ENCODE measurements at places on chromosomes 2 and 18. TPM values are rescaled to one million over a fixed set of nuclear protein-coding genes. Genes with fewer than 3 reads are reported as not detected.

DNA sequence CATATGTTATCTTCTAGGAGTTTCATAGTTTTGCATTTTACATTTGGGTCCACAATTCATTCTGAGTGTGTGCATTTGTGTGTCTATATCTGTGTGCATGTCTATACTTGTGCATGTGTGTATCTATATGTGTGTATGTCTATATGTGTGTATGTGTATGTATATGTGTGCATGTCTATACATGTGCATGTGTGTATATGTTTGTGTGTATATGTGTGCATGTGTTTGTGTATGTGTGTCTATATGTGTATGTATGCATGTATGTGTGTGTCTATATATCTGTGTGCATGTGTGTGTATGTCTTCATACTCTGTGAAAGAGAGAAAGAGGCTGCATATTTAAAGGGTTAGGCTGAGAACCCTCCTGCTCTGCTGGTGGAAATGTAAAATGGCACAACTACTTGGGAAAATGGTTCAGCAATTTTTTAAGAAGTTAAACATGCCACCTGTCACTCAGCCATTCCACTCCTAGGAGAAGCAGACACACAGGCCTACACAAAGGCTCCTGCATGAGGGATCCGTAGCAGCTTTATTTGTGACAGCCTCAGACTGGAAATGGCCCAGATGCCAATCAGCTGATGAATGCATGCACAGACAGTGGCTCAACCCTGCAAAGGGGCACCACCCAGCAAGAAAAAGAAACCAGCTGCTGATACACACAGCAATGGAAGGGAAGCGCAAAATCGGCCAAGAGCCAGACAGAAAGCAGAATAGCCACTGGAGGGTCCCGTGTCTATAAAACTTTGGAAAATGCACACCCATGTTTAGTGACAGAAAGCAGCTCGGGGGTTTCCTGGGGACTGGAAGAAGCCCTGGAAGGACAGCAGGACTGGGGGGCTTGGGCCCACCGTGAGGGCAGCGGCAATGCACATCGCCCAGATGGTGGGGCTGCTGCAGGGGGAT lies 146.8 kb downstream of the SEPTIN10 start:
- DNase-seq: no peak

- no peak for DNase-seq
These were observed 265.6 kb downstream of the TMX3 start for GRCh38 chr18:68449292-68449691.

The PRKAG3 gene
- not detected for total RNA-seq

The RGPD6 gene
- total RNA-seq: 40.4 TPM

DNA sequence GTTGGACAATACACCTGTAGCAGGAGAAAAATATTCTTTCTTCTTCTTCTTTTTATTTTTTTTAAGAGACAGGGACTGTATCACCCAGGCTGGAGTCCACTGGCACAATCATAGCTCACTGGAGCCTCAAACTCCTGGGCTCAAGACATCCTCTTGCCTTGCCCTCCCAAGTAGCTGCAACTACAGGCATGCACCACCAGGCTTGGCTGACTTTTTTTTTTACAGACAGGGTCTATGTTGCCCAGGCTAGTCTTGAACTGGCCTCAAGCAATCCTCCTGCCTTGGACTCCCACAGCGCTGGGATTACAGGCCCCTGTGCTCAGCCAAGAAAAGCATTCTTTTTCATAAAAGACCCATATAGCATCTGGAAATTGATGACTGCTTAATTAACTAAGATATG lies 17.1 kb upstream of the ARHGAP28 start:
- no peak for DNase-seq

DNA sequence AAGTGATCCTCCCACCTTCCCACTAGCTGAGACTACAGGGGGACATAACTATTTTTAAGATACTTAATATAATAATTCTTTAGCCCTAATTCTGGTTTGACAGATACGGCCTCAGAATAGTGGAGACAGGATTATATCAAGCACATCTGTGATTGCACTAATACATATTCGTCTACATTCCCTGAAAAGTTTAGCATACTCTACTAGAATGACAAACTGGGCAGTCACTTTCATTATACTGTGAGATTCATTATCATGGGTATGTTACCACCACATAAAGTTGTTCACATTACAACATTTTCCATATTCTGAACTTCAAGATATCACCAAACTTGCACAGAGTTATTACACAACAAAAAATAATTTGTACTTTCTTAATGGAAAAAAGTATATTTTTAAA lies 11.0 kb downstream of the FAM210A start:
- no peak for DNase-seq

DNA sequence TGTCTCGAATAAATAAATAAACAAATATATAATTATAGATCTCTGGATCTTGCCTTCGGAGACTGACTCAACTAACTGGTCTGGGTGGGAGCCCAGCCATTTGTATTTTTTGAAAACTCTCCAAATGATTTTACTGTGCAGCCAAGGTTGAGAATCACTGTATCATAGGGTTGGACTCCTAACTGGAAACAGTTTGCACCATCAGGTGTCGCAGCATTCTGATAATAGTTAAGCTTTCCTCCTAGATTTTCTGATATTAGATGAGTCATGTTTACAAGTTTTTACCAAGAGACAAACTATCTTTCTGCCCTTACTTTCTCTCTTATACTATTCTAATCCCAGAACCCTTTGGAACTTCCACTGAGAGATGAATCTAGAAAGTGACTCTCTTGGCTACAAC lies 16.8 kb downstream of the IL37 start:
- DNase-seq: no peak

- DNase-seq: peak; percentile 4
These were observed 751 bp upstream of the NMI start for GRCh38 chr2:151289972-151290866.

The MOCOS gene
- total RNA-seq: not detected

DNA sequence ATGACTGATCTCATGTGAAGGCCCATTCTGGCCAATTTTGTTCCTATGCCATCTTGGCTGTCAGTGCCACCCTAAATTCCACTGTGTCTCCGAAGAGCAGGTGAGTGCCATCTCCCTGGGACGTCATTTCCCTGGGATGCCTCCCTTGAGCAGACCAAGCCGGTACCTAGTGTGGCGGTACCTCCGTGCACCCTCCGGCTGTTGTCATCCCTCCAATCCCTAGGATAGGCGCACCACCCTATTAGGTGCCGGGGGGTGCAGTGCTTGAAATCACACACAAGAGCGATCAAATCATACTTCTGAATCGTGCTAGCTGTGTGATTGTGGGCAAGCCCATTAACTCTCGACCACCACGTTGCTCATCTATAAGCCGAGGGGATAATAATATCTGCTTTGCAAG lies 81.8 kb upstream of the GLI2 start:
- DNase-seq: no peak

DNA sequence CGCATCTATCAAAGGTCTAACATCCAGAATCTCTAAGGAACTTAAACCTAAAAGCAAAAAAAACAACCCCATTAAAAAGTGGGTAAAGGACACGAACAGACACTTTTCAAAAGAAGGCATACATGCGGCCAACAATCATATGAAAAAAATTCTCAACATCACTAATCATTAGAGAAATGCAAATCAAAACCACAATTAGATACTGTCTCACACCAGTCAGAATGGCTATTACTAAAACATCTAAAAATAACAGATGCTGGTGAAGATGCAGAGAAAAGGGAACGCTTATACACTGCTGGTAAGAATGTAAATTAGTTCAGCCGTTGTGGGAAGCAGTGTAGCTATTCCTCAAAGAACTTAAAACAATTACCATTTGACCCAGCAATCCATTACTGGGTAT lies 38.0 kb downstream of the PPP3R1 start:
- no peak for DNase-seq

DNA sequence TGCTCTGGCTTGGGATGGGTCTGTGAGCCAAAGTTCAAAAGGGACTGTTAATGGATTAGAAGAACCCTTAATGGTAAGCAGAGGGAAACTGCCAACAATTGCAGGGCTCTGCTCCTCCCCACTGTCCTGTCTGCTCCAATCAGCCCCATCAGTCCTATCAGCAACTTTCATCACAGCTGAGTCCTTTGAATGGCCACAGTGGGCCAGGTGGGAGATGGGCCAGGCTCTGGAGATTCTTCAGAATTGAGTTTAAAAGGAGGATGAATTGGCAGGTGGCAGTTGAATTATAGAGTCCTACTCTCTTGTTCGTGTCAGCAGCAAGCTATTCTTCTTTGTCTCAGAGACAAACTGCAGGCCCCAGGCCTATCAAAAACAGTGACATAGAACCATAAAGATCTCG lies 573.9 kb downstream of the EPHA4 start:
- DNase-seq: no peak

- no peak for DNase-seq
These were observed 54.7 kb upstream of the TCF7L1 start for GRCh38 chr2:85078536-85078935.

DNA sequence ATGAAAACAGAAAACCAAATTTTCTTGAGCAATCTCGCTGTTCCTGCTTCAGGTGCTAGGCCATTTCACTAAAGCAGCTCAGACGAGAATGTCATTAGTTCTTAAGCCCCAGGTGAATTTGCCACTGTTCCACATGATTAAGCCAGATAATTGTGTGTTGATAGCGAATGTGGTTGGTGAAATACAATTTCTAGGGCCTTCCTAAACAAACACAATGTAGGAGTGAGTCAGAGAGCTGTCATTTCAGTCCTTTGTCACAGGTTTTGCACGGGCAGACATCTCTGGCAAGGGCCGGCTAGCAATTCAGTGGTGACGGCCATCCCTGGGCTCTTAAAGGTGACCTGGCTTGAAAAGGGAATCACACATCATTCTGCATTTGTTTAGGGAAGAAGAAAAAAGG lies 170.7 kb downstream of the TMEM182 start:
- DNase-seq: no peak

The CDCA7 gene
- 2.9 TPM for total RNA-seq

- no peak for DNase-seq
These were observed 56.1 kb upstream of the CDCA7 start for GRCh38 chr2:173298536-173299097.

GRCh38 chr2:167890739-167891138 lies 356.7 kb downstream of the STK39 start:
- DNase-seq: no peak

DNA sequence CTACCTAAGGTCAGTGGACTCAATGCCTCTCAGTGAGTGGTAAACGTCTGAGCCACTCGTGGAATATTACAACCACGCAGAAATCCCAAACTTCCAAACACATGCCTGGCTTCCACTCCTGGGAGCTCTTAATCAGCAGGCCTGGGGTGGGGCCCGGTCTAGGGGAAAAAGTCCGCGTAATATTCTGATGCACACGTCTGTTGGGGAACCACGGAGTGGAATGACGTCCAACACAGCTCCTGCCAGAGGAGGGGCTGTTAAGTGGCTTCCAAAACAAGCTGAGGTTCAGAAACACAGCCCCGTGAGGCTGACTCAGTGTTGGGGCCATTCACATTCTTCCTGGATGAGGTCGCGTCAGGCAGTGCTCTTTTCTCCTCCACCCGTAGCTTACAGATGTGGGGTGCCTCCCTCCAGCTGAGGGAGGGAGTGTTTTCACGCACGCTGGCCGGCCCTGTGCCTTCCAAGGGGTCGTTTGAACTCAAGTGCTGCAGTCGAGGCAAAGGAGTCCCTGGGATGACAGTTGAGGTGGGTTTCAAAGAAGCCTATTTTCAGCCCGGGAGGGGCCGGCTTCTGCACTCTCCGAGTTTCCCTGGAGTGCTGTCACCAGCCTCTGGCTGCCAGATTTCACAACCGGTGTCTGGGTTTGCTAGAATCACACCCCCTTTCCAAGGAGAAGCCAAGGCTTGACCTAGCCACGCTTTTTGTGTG lies 73.1 kb downstream of the ACKR3 start:
- DNase-seq: no peak

DNA sequence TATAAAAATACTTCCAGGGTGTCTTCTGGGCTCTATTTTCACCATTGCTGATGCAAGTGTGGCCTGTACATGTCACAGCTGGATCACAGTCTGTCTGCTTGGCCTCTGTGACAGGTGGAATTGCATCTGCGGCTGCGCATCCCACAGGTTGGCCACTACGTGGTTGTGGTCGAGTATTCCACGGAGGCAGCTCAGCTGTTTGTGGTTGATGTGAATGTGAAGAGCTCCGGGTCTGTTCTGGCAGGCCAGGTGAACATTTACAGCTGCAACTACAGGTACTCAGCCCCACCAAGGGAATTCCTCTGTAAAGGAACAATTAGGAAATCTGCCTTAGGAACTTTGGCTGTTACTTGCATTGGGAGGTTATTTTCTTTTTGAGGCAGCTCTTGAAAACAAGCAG lies 144.5 kb downstream of the LAMA3 start:
- no peak for DNase-seq

- no peak for DNase-seq
These were observed 97.6 kb downstream of the MYCN start for GRCh38 chr2:16037808-16038457.

The LRRTM4 gene
- total RNA-seq: not detected

DNA sequence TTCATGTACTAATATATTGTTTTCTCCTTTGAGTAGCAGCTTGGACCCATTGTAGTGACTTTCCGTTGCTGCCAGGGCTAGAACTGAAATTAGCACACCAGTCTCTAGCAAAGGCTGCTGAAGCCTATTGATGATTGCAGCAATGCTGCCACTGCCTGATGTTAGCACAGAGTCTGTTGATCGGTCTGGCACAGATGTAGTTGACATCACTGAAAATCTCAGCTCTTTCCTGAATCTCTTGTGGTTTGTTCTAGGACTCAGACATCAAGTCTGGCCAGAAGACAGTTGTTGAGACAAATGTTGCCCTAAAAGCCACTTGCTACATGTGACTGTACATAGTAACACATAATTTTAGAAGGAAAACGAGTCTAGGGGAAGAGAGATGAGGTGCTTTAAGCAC lies 47.2 kb downstream of the VAPA start:
- DNase-seq: no peak

DNA sequence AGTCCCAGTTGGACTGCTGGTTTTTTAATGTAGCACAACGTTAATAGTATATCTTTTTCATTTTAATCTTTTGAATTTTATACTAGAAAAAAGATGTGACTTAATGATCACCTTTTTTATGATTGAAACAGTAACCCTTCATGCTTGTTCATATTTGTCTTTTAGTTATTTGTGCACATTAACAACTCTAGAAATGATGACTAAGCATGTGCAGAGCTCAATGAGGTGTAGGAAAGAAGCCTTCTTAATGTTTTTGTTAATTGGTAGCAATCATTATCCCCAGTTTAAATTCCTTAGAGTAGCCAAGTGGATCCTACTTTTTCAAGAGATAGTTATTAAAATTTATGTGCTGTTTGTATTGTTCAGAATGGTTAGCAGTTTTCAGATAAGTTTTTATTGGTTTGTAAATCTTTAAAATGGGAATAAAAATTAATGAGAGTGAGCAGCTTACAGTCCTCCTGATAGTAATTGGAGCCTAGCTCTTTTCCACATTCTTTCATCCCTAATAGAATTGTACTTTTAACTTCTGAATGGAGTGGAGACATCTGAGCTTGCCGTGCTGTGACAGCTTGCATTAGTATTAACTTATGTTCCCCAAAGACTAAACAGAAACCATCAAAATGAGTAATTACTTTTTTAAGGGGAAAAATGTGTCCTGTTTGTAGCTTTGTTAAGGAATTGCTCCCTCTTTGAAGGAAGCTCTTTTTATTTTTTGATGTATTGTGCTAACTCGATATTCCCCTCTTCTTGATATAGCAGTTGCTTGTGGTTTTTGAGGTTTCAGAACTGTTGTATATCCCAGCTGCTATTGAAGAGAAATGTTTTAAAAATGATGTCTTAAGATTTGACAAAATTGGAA lies 17.3 kb downstream of the PIK3C3 start:
- no peak for DNase-seq

Measured in CD4-positive, alpha-beta memory T cell (primary cell).